ENCODE measurements at places on chromosomes 2 and 18.

- DNase-seq, result no peak
These were observed 100.1 kb downstream of the MRO start for GRCh38 chr18:50719471-50720324.

DNA sequence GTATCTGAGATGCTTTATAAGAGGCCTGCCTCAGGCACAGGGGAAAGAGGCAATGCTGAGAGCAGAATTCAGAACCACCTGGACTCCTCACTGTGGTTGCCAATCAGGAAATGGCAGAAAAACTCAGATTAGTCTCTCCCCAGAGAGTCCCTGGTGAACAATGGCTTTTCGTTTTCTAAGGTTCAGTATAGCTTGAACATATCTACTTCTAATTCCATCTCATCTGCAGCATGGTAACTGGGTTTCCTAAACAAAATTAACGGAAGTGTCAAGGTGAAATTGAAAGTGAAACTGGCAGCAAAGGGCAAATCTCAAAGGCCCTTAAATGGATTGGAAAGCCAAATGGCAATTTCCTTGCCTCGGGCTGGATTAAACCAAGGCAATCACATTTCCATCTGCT, 480.2 kb upstream of the ACVR2A start:
- DNase-seq, result no peak

- DNase-seq, result no peak
These were observed 293.8 kb downstream of the PRKCE start for GRCh38 chr2:45945302-45945717.

DNA sequence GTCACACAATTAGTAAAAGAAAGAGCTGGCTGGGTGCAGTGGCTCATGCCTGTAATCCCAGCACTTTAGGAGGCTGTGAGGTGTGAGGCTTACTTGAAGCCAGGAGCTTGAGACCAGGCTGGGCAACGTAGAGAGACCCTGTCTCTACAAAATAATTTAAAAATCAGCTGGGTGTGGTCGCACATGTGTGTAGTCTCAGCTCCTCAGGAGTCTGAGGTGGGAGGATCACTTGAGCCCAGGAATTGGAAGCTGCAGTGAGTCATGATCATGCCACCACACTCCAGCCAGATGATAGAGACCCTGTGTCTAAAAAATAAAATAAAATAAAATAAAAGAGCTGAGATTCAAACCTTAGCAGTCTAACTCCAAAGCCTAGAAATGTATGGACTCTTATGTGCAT, 39.0 kb upstream of the NEDD4L start:
- DNase-seq, result peak; percentile 67

DNA sequence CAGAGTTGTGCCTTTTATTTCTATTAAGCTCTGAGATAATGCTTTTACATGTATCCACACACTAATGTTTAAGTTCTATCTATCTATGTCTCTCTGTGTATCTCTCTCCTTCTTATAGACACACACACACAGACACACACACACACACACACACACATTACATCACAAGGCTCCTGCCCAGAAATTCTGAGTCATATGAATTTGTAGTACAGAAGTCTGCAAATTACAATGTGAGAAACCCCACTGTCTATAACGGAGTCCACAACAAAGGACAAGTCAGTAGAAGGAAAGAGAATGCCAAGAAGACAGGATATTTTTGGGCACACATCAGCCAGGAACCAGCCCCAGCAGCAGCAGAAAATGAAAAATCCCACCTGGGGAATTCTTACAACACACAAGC, 142.4 kb downstream of the EN1 start:
- peak; percentile 81 for DNase-seq

Data from choroid plexus epithelial cell (primary cell).